ENCODE measurements at places on chromosomes 4 and X. TPM values are rescaled to one million over a fixed set of nuclear protein-coding genes. Genes with fewer than 3 reads are reported as not detected.

DNA sequence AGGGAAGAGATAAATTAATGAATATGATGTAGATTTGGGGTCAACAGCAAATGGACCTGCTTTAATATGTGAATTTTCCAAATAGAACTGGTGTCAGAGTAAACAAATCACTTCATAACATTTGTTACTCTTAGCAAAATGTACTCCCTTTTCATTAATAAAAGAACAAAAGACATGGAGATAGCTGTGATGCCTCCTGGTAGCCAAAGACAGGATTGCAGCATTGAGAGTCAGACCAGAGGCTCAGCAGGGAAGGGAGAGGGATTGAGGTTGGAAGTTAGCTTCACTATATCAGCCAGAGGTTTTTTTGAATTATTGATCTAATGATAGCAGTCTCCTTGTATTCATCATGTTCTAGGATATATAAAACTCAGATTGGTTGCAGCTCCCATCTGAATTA is 17.4 kb upstream of the RAB40A start:
- no peak for DNase-seq

DNA sequence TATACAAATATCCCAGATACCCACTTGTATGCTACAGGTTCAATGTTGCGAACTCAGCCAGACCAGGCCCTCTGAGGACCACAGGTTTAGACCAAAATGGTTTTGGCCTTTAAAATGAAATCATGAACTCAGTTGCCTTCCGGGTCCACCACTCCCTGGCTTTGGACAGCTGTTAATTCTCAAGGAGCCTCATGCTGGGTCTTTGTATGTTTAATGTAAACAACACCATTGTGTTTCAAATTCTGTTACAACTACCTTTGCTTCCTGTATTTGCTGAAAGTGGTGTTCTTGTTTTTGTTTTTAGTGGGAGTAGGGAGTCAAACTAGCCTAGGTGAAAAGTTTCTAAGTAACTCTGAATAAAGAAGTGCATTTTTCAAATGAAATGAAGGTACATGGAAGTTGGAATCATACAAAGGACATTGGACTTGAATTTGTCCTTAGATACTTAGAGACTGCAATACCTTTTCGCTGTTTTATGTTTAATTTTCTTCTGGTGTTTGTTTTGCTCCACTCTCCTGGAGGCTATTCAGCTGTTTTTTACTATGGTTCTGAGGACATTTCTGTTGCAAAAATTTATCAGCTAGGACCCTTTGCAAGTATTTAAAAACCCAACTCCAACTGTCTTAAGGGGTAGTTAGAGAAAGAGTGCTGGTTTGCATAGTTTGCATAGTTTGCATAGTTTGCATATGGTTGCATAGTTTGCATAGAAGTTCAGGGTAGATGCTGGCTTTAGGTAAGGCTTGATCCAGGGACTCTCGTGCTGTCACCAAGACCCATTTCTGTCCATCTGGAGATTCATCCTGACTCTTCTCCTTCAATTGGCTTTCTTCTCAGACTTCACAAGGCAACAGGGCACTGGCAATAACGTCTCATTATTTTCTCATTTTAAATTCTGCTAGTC is 70.1 kb downstream of the MID1IP1 start:
- DNase-seq = no peak

DNA sequence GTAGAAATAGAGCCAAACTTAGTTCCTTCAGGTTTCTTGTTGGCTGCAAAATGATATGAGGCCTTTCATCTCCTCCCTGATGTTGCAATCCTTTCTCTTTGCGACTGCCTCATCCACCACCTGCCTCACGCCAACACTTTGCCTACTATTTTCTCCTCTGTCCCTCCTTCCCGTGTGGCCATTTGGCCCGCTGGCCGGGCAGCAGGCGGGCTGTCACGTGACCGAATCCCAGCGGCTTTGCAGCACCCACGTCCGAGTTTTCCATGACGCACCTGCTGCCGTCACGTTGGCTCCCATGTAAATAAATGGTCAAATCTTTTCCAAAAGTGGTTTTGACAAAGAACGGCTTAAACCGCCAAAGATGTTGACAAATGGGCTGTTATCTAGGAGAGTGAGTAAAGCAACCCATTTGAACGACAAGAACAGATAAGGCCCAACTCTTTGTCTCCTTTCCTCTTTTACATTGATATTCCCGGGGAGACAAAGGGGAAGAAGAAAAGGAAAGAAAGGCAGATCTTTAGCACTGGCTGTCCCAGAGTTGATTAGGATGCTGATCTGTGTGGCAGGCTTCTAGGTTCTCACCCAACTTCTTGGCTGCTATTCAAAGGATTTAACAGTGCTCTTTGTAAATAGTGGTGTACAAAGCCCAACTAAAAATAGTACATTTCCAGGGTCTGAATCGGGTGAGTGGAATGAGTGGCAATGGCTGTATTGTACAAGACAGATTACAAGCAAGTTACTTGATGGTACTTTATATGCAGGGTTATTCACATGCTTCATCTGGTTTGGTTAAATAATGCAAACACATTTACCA is 174.2 kb upstream of the JADE1 start:
- no peak for DNase-seq

The RPS6KA6 gene
- polyA plus RNA-seq = 22.4 TPM

The TLR2 gene
- 5.2 TPM for polyA plus RNA-seq

DNA sequence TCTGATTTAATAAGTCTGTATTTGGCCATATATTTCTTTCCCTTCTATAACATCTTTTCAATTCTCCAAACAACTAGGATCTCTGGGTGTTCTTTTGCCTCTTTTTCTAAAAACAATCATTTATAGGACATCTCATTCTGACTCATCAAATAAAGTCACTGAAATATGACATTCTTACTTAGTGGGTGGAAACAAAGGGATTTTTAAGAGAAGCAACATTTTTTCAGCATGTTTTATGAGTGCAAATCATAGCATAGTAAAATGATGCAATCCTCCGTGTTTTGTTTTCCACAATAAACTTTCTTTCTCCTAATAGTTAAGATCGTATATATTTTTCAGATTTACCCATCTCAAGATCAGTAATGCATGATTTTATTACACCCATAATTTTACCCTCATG is 179.8 kb downstream of the SPCS3 start:
- no peak for DNase-seq

The ADH1A gene
- polyA plus RNA-seq = 0.28 TPM

The ITIH6 gene
- polyA plus RNA-seq = 0.06 TPM

GRCh38 chrX:13223868-13224567 is 95.8 kb downstream of the ATXN3L start:
- no peak for DNase-seq

The LRRC66 gene
- polyA plus RNA-seq = 0.49 TPM

- no peak for DNase-seq
Measured at GRCh38 chr4:140056015-140056414, 98.0 kb downstream of the MAML3 start.

The ALPK1 gene
- polyA plus RNA-seq = 14.2 TPM

The STATH gene
- 0.58 TPM for polyA plus RNA-seq

The KLHL4 gene
- polyA plus RNA-seq = 6.4 TPM

The KLHL34 gene
- polyA plus RNA-seq = 0.04 TPM

DNA sequence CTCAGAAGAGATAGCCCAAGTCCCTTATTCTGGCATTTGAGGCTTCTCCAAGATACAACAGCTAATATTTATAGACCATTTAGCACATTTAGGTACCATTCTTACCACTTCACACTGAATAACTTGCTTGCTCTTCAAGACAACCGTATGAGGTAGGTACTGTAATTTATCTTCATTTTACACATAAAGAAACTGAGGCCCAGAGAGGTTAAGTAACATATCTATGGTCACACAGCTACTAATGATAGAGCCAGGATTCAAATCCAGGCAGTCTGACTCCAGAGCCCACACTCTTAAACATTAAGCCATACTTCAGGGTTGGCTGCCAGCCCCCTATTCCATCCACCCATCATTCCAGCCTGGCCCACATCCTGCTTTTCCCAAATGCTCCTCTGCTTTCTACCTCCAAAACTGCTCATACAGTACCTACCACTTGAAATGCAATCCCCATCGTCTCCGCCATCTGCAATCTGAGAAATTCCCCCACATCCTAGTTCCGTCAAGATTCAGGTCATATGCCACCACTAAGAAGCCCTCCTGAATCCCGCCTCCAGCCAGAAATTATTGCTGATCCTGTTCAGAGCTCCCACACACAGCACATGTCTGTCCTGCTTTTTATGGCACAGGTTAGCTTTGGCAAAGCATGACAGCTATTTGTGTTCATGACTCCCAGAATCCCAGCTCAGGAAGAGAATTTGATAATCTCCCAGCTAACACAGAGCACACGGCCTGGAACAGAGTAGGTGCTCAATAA is 23.5 kb downstream of the IQSEC2 start:
- DNase-seq = no peak

- DNase-seq = no peak
Measured at GRCh38 chrX:71941776-71942175, 31.1 kb downstream of the NHSL2 start.

DNA sequence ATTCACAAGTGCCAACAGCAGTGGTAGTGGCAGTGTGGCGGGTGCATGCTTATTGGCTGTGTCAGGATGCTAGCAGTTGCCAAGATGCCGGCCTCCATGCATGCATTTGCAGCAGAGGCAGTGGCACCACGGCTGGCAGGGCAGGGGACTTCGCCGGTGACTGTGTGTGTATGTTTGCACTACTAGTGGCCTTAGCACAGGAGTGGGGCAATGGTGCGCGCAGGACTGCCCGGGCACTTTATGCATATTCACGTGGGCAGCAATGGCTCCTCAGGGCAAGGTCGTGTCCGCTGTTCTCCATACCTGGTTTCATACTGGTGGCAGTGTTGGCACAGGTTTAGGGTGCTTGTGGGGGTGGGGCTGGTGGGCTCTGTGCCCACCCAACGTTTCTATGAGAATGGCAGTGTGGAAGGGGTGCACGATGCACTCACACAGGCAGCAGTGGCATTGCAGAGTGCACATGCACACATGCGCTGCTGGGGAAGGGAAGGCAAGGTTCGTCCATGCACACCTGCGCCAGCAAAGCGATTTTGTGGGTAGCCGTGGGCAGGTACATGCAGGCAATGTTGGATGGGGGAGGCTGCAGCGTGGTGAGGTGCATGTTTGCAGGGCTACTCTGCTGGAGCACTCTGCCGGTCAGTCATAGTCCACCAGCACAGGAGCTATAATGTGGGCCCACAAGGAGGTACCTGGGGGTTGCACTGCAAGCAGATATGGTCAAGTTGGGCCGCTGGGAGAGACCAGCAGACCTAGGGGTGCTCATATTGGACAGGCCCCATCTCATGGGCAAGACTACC is 338.9 kb upstream of the TECRL start:
- no peak for DNase-seq

DNA sequence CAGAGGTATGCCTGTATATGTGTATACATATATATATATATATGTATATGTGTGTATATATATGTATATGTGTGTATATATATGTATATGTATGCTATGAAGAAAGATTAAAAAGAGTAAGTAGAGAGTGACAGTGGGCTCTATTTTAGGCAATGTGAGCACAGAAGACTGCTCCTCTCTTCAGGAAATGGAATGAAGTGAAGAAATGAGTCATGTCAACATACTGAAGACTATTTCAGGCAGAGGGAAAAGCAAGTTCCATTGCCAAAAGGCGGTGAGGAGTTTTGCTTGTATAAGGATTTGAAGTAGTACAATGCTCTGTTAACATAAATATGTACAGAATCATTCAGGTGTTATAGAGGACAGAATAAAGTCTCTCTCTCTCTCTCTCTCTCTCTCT is 773.2 kb upstream of the FTHL17 start:
- DNase-seq = no peak

The ZXDB gene
- polyA plus RNA-seq = 10.7 TPM

GRCh38 chrX:16931371-16931770 is 15.1 kb upstream of the REPS2 start:
- no peak for DNase-seq

The MSL3 gene
- 38.7 TPM for polyA plus RNA-seq

DNA sequence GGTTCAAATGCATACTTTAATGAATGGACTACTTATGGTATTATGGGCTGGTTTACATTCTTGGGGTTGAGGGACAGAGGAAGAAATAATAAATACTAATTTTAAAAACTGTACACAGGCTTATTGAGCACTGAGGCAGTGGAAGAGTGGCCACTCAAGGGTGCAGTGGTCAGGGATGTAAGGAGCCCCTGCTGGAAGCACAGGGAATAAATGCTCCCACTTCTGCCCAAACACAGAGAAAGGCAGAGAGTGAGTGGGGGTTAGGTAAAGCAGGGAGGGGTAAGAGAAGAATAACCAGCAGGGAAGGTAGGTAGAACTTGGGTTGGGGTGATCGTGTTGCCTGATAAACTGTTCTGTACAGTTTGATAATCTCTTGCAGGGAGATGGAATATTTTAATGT is 60.0 kb downstream of the GAB1 start:
- no peak for DNase-seq

GRCh38 chr4:2287594-2287915 is 25.6 kb upstream of the MXD4 start:
- no peak for DNase-seq

The TEC gene
- 4.1 TPM for polyA plus RNA-seq

- DNase-seq = no peak
Measured at GRCh38 chr4:155371432-155372043, 5.2 kb downstream of the MAP9 start.

The SMAD1 gene
- polyA plus RNA-seq = 54.9 TPM

The MND1 gene
- 16.9 TPM for polyA plus RNA-seq

The MMRN1 gene
- polyA plus RNA-seq = 4.6 TPM

DNA sequence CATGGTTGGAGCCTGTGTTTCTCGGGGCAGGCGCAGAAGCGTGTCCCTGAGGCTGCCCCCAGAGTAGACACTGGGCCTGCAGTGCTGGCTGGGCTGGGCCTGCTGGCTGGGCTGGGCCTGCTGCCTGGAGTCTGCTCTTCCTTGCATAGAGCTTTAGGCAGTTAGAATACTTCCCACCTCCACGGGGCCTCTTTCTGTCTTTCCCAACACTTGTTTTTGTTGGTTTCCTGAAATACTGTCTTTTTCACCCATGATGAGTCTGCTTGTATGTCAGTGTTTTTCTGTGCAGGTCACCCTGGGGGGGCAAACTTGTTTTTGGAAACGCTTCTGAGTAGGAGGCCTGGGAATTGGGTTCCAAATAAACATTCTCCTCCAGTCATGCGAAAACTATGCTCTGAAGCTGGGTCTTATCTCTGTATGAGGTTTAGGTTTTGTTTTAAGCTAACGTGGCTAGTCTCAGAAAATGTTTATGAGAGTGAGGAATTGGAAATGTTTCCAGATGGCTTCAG is 32.2 kb downstream of the TRMT44 start:
- peak; percentile 47 for DNase-seq

The PRKG2 gene
- 1.5 TPM for polyA plus RNA-seq
